ENCODE measurements at places on chromosomes 11 and 22.

- DNase-seq: peak; percentile 33
Observed at GRCh38 chr11:69801513-69802335, 17.5 kb downstream of the FGF3 start.

- no peak for DNase-seq
Observed at GRCh38 chr11:22084564-22084963, 108.3 kb upstream of the ANO5 start.

GRCh38 chr11:3046641-3047040, 10.6 kb downstream of the CARS1 start:
- DNase-seq: no peak

- DNase-seq: peak; percentile 84
Observed at GRCh38 chr22:50544078-50544745, 1.5 kb upstream of the KLHDC7B start.

DNA sequence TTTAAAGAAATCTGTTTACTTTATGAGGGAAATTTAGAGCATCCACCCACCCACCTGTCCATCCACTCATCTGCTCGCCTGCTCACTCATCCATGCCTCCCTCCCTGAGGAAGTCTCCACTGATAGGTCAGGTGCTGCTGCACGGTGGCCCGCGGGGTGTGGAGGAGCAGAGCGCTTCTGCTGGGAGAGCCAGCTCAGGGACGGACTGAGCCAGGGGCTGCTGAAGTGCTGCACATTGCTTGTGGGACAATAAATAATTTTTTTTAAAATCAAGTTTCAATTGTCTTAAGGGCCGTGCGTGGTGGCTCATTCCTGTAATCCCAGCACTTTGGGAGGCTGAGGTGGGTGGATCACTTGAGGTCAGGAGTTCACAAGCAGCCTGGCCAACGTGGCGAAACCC, 148.9 kb downstream of the TBC1D22A start:
- no peak for DNase-seq

GRCh38 chr11:131300439-131300717, 70.0 kb upstream of the NTM start:
- DNase-seq: no peak

GRCh38 chr11:134413826-134414731, 2.0 kb upstream of the B3GAT1 start:
- no peak for DNase-seq

- DNase-seq: no peak
Observed at GRCh38 chr11:27622541-27623300, 77.5 kb downstream of the BDNF start.

GRCh38 chr11:105579111-105579510, 30.8 kb upstream of the GRIA4 start:
- DNase-seq: no peak

DNA sequence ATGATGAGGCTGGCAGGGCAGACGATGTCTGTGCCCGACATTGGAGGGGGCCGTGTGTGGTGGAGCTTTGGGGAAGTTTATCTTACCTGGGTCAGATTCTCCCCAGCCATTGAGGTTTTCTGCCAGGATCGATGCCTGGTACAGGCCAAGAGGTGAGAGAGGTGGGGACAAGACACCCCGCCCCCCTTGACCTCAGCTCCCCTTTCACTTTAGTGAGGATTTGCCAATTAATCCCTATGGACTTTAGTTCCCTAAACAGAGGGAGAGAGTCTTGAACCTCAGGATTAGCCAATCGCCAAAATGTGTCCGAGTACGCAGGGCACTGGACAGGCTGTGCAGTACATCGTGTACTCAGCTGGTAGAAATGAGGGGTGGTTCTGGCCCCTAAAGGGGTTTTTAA, 541 bp downstream of the HORMAD2 start:
- DNase-seq: no peak

DNA sequence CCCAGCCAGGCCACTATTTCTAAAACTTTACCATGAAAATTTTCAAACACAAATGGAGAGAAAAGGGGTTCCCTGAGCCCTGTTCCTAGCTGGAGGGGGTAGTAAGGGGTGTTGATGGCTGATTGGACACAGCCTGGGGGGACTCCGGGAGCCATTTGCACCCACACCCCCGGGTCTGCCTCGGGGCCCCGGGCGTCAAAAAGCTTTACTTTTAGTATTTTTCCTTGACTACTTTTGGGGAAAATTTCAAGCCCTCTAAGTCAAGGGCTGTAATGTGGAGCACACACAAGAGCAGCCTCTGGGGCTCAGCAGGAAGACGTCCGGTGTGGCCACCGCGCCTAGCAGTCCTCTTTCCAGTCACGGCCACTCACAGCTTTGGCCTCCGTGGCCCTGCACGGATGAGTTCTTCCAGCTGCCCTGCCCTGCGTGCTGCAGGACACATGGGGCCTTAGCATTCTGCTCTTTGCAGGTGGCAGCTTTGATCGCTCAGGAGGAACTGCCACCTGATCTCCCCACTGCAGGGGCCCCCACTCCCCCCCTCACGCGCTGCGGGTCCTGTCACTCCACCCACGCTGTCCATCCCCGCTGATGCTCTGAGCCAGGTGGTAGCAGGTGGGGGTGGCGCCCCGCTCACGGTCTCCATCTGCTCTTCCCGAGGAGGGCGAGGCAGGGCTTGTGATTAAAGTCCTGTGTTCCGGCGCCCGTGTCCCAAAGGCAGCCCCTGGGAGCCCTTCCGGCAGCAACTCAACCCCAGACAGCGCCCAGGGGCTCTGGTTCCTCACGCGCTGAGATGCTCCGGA, 14.4 kb downstream of the RNH1 start:
- no peak for DNase-seq

GRCh38 chr11:529728-530411, 5.5 kb downstream of the HRAS start:
- DNase-seq: no peak

DNA sequence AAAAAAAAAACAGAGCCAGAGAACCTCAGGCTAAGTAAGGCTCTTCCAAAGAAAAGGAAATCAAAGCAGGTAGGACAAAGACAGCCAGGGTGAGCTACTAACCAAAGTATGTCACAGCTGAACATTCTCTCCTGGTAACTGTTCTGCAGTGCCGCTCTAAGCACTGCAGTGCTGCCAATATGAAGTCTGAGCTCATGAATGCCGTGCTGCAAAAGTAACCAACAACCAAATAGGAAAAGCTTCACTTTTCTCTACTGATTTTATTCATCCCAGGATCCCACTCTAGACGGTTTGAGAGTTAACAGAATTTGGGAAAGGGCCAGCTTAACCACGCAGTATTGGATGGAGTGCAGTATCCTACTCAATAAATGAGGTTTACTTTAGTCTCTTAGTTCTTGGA, 3.5 kb downstream of the SIK3 start:
- no peak for DNase-seq

DNA sequence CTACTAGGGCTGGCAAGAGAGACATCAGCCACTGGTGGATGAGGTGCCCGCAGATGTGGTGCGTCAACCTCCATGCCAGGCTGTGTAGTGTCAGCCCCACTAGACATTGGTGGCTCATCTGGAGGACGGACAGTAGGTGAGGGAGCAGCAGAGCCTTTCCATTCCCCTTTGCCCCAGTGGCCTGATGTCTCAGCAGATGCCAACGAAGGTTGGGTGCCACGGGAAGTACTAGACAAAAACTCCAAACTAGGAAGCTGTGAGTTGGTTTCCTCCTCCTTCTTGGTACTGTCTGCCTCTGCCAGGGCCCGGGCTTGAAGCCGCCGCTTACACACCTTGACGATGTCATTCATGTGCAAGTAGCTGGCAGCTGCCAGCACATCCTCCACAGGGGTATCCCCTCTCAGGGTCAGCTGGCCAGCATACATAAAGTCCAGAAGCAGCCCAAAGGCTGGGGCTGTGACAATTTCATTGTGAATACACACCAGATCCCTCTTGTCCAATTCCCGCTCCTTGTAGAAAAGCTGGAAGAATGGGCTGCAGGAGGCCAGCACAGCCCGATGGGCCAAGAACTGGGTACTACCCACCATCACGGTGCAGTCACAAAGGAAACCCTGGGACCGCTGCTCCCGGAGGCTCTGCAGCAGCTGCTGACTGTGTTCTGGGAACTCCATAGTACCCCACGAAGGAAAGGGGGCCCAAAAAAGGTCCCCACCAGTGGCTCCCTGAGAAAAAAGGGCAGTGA, 795 bp downstream of the ZBTB3 start:
- no peak for DNase-seq

DNA sequence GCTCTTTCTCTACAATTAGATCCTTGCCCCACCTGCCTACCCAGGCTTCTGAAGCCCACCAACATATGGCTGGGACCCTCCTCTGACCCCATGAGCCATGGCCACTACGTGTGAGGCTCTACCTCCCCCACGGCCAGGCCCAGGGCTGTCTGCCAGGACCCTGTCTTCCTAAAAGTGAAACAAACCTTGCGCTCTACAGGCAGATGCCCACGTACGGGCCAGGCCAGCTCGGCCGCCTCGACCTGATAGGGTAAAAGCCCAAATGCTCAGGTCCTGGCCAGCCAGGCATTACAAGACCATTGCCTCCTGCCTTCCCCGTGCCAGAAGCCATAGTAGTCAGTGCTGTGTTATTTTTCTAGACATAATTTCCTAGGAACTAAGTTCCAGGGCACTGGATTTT, 1496.4 kb downstream of the BRD1 start:
- DNase-seq: no peak

DNA sequence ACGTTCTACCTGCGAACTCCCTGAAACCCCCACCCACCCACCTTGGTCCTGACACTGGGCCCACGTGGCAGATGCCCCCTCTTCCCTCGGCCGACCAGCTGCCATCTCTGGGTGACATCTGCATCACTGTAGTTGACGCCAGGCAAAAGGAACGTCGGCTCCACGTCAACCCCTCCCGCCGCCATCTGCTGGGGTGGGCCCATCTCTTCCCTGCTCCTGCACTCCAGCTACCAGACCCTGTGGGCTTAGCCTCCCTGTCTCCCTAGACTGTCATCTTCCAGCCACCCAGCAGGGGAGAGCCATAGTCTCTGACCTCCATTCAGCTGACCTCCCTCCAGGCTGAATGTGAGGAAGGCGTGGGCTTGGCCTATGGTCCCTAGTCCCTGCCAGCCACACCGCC, 21.4 kb downstream of the CHID1 start:
- no peak for DNase-seq

DNA sequence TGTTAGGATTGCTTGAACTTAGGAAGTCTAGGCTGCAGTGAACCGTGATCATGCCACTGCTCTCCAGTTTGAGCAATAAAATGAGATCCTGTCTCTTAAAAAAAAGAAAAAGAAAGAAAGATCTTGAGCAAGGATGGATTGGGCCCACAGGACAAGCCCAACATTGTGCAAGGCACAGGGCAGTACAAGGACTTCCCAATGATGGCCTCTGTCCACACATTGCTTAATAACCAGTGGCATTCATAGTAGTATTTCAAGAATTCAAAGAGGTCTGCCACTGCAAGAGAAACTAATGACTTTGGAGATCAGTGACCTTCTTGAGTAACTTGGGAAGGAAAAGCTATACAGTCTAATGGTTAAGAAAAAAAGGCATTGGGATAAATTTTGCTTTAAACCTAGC, 44.6 kb downstream of the SEZ6L start:
- no peak for DNase-seq

GRCh38 chr11:61564936-61565696, 15.8 kb downstream of the SYT7 start:
- DNase-seq: no peak
